Activated T-cell treated with anti-CD3 and anti-CD28 coated beads for 1 hour (primary cell): ENCODE measurements at places on chromosomes 6 and 20.

- DNase-seq = no peak
Measured at GRCh38 chr6:14584450-14584849, 466.9 kb downstream of the CD83 start.

- DNase-seq = no peak
Measured at GRCh38 chr6:146857980-146858347, 259.2 kb downstream of the ADGB start.

DNA sequence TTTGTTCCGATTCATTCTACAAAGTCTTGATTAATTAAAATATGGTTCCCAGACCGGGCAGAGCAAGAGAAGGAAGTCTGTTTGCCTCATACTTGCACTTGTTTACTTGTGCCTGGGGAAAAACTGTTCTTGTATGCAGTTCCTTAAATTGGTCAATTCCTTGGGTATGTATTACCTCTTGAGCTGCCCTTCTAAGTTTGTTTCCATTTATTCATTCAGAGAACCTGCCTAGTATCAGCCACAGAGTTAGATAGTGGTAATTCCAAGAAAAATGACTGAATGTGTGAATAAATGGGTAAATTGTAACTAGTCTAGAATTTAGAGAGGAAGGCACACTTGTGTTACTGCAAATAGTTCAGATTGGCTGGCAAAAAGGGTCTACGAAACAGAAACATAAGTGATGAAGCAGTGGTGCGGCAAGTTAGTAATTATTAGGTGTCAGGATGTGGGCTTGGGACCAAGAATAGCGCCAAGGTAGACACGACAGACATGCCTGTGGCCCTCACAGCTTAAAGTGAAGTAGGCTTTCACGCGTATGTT is 525 bp upstream of the MAK start:
- no peak for DNase-seq

GRCh38 chr6:38413102-38413800 is 226.5 kb downstream of the BTBD9 start:
- no peak for DNase-seq

GRCh38 chr6:116616737-116617053 is 416 bp downstream of the RSPH4A start:
- DNase-seq = no peak

DNA sequence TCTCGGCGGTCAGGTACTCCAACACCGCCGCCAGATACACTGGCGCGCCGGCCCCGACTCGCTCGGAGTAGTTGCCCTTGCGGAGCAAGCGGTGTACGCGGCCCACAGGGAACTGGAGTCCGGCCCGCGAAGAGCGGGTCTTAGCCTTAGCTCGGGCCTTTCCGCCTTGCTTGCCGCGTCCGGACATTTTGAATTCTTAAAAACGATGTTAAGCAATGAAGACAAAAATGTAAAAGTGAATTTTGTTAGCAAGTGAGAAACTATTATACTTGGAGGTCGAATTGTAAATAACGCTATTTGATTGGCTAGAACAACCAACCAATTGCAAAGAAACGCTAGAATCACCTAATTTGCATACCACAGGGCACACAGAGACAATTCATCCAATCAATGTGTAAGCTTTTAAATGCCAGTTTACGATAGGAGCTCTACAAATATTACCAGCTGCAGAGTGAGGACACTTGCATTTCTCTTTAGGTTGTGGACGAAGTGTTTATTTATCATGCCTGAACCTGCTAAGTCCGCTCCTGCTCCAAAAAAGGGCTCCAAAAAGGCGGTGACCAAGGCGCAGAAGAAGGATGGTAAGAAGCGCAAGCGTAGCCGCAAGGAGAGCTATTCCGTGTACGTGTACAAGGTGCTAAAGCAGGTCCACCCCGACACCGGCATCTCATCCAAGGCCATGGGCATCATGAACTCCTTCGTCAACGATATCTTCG is 112.0 kb downstream of the HFE start:
- peak; percentile 51 for DNase-seq

- DNase-seq = no peak
Measured at GRCh38 chr20:64139199-64140060, 24.8 kb upstream of the MYT1 start.

GRCh38 chr6:42727627-42728026 is 5.2 kb upstream of the PRPH2 start:
- no peak for DNase-seq

DNA sequence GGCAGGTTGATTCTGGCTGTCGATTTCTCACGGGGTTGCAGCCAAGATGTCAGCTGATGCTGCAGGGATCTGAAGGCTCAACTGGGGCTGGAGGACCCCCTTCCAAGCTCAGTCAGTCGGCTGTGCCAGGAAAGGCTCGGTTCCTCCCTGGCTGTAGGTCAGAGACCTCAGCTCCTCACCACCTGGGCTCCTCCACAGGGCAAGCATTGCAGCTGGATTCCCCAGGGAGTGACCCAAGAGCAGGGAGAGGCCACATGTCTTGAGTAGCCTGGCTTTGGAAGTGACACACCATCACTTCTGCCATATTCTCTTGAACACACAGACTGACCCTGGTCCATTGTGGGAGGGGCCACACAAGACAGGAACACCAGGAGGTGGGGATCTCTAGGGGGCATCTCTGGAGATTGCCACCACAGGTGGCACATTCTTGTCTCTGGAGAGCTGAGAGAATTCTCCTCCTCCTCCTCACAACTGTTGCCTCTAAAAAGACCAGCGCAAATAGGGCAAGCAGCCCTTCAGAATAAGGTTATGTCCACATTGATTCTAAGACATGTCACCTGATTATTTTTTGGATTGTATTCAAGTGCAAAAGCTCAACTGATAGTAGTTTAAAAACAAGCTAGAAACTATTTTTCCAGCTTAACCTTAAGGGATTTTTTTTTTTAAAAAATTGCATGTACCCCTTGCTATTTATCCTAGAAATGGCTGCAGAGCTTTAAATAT is 270.5 kb downstream of the NRN1 start:
- DNase-seq = no peak

DNA sequence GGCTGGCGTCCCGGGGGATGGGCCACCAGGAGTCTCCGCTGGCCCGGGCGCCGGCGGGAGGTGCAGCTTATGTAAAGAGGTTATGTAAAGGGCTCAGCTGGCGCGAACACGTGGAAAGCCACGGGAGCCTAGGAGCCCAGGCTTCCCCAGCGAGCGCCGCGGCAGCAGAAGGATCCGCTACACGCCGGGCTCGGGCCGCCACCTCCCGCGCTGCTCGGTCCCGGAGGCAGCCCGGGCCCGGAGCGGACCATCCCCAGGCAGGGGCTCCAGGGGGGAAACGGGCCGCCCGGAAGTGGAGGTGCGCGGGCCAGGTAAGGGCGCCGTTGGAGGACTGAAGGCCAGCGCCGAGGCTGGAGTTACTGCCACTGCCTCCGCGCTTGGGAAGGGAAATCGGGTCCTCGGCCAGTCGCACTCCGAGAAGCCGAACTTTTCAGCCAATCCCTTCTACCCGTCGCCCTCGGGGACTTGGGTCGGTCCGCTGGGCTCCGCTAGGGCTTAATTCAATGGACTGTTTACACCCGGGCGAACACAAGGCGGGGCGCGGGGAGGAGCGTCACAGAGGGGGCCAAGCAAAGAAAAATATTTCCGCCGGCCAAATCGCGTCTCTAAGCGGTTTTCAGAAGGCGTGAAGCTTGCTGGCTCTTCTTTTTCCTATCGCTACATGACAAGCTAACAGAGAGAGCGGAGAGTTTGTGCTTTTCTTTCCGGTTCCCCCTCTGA is 398 bp downstream of the STK35 start:
- peak; percentile 84 for DNase-seq

DNA sequence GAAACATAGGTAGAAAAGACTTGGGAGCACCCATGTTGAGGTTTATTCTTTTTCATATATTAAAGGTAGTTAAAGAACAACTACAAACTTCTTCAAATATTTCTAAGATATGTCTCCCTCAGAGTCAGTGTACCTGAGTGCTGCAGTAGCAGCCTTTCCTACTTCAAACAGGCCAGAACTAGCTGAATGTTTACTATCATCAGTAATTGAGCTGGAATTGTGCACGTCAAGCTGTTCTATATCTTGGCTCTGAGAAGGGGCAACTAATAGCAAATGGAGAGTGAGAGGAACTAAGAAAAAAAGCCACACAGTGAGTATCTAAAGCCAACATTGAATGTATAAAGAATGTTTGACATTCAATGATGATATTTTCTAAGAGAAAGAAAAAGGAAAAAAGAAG is 21.7 kb downstream of the MTCL3 start:
- no peak for DNase-seq

- no peak for DNase-seq
Measured at GRCh38 chr6:53112404-53112803, 36.2 kb downstream of the GCM1 start.

DNA sequence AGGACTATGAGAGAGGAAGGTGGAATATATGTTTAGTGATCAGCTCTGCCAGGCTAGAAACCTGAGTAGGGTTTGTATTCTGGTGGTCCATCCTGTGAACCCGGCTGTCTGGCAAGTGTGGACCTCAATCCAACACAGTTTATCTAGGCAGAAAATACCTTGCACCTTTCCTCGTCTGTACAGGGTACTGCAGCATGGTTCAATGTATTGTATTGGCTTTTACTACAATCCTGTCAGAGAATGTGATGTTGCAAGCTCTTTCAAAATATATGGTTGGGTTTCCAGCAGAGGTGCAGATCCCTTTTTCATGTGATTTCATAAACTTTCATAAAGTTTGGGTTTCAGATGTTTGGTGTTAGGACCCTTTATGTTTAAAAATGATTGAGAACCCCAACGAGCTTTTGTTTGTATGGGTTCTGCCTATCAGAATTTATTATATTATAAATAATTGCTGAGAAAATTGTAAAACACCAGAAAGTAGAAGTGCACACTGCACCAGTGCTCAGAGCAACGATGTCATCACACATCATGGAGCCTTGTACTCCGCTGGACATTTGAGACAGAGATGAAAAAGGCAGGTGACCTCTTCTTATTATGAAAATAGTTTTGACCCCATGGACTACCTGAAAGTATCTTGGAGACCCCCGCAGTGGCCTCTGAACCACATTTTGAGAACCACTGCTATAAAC is 106.6 kb downstream of the RTN4IP1 start:
- no peak for DNase-seq

GRCh38 chr20:39045676-39046075 is 83.5 kb downstream of the DHX35 start:
- DNase-seq = no peak

GRCh38 chr6:3575166-3575565 is 118.3 kb upstream of the SLC22A23 start:
- DNase-seq = no peak

GRCh38 chr6:101083533-101084175 is 202.5 kb upstream of the ASCC3 start:
- no peak for DNase-seq

- no peak for DNase-seq
Measured at GRCh38 chr6:135655055-135655454, 157.5 kb upstream of the AHI1 start.

DNA sequence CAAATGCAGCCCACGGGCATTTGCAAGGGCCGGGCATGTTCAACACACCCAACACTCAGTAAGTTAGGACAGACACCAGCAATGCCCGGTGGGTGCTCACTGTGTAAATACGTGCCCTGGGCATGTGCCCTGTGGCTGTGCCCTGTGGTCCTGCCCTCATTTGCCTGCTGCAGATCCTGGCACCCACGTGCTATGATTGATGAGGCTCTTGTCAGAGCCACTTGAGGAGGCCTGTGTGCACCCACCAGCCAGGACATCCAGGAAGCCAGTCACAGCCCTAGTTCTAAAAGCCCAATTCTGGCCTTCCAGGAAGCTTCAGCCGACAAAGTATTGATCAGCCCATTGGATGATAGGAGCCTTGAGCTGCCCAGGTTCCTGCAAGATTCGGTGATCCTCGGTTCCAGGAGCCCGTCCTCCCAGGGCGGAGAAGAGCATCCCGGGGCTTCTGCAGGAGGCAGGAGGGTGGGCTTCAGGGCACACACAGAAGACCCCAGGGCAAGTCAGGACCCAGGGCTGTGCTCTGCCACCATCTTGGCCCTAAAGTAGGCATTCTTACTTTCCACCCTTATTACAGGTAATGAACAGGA is 223.9 kb downstream of the PREX1 start:
- no peak for DNase-seq

- DNase-seq = no peak
Measured at GRCh38 chr20:47306755-47307370, 49.6 kb downstream of the ZMYND8 start.

GRCh38 chr6:142353690-142354089 is 51.9 kb downstream of the ADGRG6 start:
- no peak for DNase-seq

DNA sequence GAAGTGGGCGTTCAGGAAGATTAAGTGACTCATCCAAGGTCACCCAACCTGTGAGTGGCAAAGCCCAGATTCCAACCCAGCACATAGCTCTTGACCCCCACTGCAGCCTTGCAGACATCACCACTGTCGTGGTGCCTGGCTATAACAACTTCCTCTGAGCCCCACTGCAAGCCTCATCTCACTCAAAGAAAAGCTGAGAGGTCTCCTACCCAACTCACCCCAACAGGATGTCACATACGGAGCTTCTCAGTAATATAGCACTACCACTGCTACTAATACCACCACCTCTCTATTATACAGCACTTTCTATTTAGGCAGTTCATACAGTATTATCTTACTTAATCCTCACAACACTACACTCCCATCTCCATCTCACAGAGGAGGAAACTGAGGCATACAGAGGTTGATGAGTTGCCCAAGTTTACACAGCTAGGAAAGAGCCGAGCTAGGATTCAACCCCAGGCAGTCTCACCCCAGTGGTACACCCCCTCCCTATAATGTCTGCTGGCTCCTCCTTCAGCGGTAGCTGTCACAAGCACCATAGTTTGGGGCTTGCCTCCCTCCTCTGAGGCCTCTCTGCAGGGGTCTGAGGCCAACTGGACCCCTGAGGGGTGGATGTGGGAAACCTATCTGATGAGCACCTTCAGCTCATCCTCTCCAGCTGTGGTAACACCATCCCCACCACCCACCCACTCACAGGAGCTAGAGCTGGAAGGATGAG is 19.5 kb downstream of the TFEB start:
- DNase-seq = no peak

GRCh38 chr20:646107-646867 is 6.7 kb downstream of the SRXN1 start:
- DNase-seq = no peak

DNA sequence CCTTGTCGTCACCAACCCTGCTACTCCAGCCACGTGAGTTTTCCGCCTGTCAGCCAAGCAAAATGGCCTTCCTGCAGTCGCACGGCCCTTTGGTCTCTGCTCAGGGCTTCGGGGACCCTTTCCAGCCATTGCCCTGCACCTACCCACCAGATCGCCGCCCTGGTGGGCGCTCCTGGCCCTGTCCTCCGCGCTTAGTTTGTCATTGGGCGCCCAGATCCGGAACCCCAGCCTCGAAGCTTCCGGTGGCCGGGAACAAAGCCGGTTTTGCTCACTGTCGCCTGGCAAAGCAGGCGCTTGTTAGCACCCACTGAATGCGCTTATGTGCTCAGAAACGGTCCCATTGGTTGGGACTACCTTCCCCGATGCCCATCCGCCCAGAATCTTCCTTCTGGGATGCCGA is 536 bp downstream of the ZFP57 start:
- no peak for DNase-seq

GRCh38 chr6:56459030-56459805 is 183.5 kb downstream of the DST start:
- no peak for DNase-seq
